ENCODE measurements at places on chromosomes 7 and 10.
A peak's percentile ranks its signal among the peaks of the same experiment; 100 is the strongest.

DNA sequence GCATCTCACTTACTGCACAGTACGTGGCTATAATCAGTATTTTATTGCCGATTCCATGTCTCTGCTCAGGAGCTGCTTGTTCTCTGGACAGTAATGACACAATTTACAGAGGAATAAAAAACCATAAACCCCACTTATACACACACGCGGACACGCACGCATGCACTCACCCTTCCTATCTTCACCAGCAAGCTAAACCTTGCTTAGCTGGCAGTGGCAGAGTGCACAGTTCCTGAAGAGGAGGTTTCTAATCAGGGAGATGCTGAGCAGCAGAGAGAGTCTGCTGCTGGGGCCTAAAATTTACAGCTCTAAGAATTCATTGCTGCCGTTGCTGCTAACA is 66.3 kb downstream of the SND1 start:
- no peak for DNase-seq

- peak; percentile 91 for DNase-seq
These were observed 38.5 kb downstream of the MTURN start for GRCh38 chr7:30173058-30173897.

DNA sequence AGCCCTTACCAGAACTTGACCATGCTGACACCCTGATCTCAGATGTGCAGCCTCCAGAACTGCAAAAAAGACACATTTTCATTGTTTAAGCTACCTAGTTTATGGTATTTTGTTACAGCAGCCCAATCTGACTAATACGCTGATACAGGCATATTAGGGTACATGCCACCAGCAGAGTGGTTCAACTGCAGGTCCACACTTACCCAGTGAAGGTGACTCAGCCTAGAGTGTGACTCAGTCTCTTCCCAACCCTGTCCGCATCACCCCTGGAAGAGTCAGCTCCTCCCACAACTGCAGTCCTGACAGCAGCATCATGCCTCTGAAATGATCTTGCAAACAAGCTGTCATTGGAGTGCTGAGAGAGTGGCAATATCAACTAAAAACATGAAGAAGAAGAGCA is 30.8 kb upstream of the GOT1 start:
- DNase-seq: no peak

GRCh38 chr7:34452363-34452762 is 205.7 kb upstream of the NPSR1 start:
- DNase-seq: no peak

DNA sequence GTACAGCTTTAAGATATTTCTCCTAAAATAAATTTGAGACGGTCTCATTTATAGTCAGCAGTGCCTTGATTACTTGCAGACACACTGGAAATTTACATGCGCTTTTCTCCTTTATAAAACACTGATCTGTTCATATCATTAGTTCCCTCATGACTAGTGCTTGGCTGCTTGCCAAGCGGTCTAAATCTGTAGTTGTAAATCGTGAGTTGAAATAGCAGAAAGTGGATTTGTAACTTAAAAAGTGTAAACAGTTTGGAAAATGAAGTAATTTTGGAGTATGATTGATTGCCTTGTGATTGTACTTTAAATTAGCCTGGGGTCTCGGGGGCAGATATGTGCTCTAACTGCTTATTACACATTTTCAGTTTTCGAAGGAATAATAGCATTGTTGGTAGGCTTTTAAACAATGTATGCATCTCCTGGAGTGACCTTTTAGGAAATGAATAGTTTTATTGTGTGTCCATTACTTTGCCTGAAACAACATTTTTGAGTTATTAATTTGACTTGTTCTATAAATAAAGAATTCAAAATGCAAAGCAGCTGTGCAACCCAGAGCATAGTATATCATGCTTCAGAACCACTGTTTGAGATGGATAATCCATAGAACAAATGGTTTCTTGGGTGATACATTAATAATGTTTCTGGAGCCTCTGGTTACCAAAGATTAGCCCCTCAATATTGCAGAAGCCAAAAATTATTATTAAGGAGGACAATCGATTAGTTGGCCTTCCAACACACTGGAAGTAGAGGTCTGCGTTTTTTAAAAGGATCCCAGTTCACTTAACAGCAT is 73.3 kb downstream of the ARID5B start:
- no peak for DNase-seq

- DNase-seq: peak; percentile 89
These were observed 17.9 kb upstream of the TMEM225B start for GRCh38 chr7:99579956-99580777.

DNA sequence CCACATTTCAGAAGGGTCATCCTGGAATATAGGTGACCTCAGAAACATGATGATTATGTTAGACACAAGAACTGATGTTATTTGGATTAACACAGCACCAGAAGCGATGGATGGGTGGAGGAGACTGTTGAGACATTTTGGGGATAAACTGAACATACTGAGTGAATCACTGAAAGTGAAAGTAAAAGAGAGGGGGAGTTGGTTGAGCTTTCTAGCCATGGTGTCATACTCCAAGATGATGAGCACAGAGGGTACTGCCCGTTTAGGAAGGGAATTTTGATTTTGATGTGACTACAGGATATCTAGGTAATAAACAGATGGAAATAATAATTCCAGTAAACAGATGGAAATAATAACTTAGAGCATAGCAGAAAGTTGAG is 248.0 kb upstream of the NPY start:
- no peak for DNase-seq

DNA sequence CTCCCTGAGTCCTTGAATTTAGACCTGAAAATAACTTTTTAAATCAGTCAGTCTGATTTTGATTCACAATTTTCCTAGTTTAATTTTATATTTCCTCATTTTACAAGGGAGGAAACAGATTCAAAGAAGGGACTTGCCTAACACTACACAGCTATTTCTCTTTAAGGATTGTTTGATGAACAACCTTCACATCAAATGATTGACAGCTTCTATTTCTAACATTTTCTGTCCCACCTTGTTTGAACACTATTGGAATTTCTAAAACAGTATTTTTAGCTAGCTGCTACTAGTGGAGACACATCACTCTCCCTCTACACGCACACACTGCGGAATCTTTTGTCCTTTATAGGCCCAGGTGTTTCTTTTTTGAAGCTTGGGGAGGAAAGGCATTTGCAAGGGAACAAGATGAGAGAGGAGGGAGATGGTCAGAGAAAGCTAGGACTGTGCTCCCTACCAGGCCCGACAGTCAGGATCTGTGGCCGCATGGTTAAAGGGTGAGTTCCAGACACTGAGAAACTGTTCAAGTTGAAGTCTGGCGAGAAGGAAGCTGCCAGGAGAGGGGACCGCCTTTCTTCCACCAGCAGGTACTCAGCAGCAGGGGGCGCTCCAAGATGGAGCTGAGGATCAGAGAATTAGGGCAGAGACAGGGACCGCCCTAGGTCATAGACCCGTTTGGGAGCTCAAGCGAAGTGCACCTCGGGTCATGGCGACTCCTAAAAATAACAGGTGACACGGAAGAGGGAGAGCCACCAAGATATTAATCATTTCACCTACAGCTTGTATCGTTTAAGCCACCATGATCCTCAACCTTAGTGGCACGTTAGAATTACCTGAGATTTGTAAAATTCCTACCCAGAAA is 49.7 kb downstream of the DNAJC12 start:
- no peak for DNase-seq

- peak; percentile 66 for DNase-seq
These were observed 143.4 kb downstream of the DYNC1I1 start for GRCh38 chr7:95915731-95916130.

DNA sequence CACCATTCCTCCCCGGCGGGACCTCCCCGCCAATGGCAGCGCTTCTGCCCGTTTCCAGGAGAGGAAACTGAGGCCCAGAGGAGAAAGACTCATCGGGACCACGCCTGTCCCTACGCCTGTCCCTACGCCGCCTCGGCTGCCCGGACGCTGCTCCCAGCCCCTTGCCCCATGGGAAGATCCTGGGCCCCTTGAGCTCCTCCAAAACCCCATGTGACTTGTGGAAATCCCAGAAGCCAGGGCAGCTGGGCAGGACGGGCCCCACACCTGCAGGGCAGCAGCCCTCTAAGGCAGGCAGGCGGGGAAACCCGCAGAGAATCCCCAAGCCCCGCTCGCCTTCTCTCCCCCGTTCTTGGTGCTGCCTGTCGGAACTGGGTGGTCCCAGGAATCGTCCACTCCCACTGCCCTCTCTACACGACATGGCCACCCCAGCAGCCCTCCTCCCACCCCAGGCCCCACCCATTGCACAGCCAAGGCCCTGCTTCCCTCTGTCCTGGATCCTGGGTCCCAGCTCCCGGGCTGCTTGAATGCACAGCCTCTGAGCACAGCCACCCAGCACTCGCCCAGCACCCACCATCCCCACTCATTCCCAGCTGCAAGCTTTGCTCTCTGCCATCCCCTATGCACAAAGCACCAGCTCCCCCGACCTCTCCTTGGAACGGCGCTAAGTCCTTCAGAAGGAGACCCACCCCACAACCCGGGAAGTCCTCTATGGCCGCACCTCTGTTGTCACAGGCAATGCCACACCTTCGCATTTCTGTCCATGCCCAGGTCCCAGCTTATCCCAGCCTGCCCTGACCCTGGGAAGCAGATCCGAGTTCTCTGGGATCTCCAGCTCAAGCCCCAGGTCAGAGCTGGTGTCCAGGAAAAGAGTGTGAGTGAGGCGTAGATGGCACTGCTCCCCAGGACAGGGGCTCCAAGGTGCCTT is 50.6 kb downstream of the SLC29A4 start:
- DNase-seq: no peak

DNA sequence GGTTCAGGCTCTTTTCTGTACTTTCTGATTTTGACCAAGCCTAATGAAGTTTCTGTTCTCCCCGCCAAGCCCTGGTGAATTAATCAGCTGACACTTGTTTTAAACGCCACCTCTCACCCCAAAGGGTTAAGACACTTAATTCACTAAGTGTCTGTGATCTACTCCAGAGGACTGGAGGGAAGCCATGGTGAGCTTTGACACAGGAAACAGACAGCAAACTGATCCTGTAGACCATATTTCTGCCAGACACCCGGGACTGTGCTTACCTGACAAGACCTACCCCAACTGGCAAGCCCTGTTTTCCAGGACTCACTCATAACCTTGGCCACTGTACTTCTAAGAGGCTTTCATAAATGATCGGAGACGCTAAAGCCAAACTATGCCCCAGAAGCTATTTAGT is 126.0 kb downstream of the STRA8 start:
- DNase-seq: no peak

- no peak for DNase-seq
These were observed 157.4 kb downstream of the FRMD4A start for GRCh38 chr10:14173391-14173705.

DNA sequence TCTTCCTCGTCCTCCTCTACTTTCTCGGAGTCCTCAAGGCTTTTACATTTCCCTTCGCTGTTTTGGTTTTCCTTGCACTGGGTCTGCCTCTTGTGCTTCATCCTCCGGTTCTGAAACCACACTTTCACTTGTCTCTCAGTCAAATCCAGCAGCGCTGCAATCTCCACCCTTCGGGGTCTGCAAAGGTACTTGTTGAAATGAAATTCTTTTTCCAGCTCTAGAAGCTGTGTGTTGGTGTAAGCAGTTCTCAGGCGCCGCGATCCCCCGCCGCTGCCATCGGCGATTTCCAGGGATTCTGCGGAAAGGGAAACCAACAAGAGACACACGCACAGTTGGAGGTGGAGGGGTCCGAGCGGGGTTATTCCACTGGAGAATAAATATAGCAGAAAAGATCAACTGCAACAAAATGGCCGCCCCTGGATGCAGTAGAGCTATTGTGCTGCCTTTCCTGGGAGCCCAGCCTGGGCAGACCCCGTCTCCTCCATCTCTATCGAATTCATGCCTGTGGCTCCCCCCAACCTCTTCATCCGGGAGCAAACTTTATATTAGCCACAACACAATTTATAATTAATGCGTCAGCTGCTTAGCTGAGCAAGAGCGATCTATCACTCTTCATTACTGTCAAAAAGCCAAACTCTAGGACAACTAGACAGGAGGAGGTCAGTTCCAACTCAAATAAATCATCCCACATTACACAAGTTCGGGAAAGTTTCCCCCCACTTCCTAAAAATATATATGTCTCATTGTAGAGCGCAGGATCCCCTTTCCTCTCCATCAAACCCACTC is 1.1 kb downstream of the HOXA2 start:
- DNase-seq: no peak

GRCh38 chr7:140209866-140210609 is 33.3 kb upstream of the KDM7A start:
- no peak for DNase-seq

DNA sequence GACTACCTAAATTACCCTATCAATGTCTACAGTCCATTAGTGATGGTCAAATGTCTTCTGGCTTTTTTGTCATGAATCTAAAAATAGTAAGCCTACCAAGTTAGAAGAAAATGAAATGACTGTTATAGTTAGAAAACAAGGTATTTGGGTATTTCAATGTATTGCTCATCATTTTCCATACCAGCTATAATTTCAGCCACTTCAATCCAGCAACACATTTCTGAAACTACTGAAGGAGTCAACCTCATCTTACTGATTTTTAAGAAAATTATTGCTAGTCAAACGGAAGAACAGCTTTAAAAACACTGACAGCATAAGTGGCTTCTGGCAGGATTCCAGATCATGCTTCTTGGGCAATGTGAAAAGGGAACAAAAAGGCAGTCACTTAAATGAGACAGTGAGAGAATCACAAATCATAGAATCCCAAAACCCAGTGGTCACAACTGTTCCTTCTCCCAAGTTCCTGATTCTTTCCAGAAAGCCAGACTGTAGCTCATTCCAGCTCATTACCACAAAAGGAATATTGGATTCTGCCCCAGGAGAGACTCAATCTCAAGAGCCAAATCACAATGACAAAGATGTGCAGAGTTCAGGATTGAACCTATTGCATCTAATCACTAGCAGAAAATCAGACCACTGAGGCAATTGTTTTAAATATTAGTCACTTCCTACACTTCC is 61.2 kb upstream of the LRRN3 start:
- peak; percentile 28 for DNase-seq

DNA sequence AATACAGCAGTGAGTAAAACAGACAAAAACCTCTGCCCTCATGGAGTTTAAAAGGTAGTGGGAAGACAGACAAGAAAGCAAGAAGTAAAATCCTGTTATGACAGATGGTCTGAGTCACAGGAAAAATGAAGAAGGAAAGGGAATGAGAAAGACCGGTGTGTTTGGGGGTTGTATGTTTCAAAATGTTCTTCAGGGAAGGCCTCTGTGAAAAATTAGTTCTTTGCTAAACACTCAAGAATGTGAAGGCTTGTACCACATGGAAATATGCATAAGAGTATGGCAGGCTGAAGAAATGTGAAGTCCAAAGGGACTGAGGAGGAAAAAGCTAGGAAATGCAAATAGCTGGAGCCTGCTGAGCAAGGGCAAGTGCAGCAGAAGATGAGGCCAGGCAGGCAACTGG is 315.9 kb upstream of the SEMA3A start:
- no peak for DNase-seq

GRCh38 chr7:93016681-93017381 is 100.9 kb downstream of the SAMD9 start:
- DNase-seq: no peak

- DNase-seq: no peak
These were observed 809.5 kb upstream of the CELF2 start for GRCh38 chr10:10208196-10208595.

GRCh38 chr7:37235813-37236212 is 212.9 kb downstream of the ELMO1 start:
- DNase-seq: no peak

DNA sequence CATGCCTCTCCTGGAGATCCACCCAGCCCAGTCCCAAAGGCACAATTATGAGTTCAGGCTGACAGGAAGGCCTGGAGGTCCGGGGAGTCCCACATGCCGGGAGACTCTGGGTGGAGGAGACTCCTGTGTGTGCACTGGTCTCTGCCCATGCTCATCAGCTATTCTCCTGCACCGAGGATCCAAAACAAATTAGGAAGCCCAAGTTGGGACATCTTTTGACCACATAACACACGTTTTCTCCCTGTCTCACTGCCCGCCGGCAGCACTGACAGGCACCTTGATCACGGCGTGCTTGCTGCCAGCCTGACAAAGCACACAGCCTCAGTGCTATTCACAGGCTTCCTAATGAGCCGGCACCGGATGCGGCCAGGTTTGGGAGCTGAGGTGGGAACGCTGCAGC is 412.7 kb downstream of the PTPRN2 start:
- no peak for DNase-seq

All from NCI-H1417 (cell line).